ENCODE measurements at places on chromosomes 3 and 15. TPM values are rescaled to one million over a fixed set of nuclear protein-coding genes. Genes with fewer than 3 reads are reported as not detected.

DNA sequence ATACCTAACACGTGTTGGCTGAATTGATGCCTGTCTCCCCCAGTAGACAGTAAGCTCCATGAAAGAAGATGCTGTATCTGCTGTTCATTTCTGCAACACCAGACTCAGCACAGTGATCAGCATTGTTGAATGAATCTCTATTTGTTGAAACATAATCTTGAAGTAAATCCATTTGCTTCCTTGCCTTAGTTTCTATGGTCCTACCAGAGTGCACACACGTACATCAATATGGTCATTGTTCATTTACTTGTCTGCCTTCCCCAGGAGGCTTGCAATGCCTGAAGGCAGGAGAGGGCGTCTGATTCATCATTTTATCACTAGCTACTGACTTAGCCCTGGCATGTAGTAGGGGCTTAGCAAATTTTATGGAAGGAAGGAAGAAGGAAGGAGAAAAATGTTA, 19.2 kb downstream of the RBP2 start:
- no peaks in the 10 kb centered on the region for H3K4me1 ChIP-seq
- no peaks in the 10 kb centered on the region for H3K36me3 ChIP-seq

GRCh38 chr3:112579697-112580096, 17.9 kb downstream of the SLC35A5 start:
- no peaks in the 10 kb centered on the region for H3K4me1 ChIP-seq
- DNase-seq, result no peak
- H3K4me3 ChIP-seq, result no peak overlapping the region
- H3K36me3 ChIP-seq, result peaks cover 5% of the 10 kb centered on the region
- no peaks in the 10 kb centered on the region for H3K27me3 ChIP-seq

- no peak for DNase-seq
- H3K4me3 ChIP-seq, result no peak overlapping the region
- H3K36me3 ChIP-seq, result no peaks in the 10 kb centered on the region
- H3K4me1 ChIP-seq, result no peaks in the 10 kb centered on the region
- peaks cover 26% of the 10 kb centered on the region for H3K27me3 ChIP-seq
Observed at GRCh38 chr15:89822611-89822950, 7.9 kb upstream of the ANPEP start.

CGNL1 gene
- total RNA-seq, result 0.55 TPM

DNA sequence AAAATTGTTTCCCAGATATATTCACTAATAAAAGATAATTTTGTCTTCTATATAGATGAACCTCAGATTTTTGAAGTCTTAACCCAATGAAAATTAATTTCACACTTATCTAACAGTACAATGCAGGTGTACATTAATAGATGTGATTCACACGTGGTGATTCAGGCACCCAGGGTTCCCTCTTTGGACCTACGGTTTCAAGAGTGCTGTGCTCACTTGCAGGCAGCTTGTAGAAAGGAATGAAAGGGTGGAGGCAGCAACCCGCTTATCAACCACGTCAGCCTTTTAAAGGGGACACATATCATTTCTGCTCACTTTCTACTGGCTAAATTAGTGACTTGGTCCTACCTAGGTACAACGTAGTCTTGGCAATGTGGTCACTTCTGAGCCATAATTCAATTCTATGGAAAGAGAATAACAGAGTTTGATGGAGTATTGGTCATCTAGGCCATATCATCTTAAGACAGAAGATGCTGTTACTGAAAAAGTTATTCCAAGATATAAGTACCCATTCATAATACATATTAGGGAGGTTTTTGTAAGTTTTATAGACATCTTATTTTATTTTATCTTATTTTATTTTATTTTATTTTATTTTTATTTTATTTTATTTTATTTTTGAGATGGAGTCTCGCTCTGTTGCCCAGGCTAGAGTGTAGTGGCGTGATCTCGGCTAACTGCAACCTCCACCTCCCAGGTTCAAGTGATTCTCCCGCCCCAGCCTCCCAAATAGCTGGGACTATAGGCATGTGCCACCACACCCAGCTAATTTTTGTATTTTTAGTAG, 37.9 kb downstream of the ACP3 start:
- H3K27me3 ChIP-seq, result no peaks in the 10 kb centered on the region
- no peak for DNase-seq
- H3K36me3 ChIP-seq, result no peaks in the 10 kb centered on the region
- no peaks in the 10 kb centered on the region for H3K4me1 ChIP-seq
- no peak overlapping the region for H3K27ac ChIP-seq

DNA sequence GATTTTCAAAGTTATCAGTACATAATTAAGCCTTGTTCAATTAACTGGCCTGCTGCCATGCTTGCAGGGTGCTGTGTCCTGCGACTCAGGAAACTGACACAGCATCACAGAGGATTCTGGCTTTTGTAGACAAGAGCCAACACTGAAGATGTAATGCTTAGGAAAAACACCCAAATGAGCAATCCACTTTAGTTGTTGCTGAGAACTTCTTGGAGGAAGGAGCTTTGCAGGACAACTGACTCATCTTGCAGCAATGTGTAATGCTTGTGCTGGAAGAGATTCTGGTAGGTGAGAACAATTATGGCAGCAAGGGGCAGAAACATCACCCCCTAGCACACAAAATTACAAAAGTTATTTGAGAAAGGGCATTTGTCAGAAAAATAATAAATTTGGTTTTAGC, 67.6 kb downstream of the NLGN1 start:
- H3K36me3 ChIP-seq, result no peaks in the 10 kb centered on the region
- no peak overlapping the region for H3K4me3 ChIP-seq
- H3K27me3 ChIP-seq, result no peaks in the 10 kb centered on the region
- no peak for DNase-seq
- H3K4me1 ChIP-seq, result no peaks in the 10 kb centered on the region

- no peaks in the 10 kb centered on the region for H3K27me3 ChIP-seq
- DNase-seq, result no peak
- no peaks in the 10 kb centered on the region for H3K36me3 ChIP-seq
- no peak overlapping the region for H3K27ac ChIP-seq
- H3K4me1 ChIP-seq, result no peaks in the 10 kb centered on the region
Observed at GRCh38 chr15:74390647-74391288, 23.3 kb upstream of the CYP11A1 start.

- H3K27me3 ChIP-seq, result no peaks in the 10 kb centered on the region
- DNase-seq, result no peak
- no peak overlapping the region for H3K4me3 ChIP-seq
- H3K36me3 ChIP-seq, result no peaks in the 10 kb centered on the region
Observed at GRCh38 chr3:23252122-23252521, 49.0 kb downstream of the UBE2E2 start.

DNA sequence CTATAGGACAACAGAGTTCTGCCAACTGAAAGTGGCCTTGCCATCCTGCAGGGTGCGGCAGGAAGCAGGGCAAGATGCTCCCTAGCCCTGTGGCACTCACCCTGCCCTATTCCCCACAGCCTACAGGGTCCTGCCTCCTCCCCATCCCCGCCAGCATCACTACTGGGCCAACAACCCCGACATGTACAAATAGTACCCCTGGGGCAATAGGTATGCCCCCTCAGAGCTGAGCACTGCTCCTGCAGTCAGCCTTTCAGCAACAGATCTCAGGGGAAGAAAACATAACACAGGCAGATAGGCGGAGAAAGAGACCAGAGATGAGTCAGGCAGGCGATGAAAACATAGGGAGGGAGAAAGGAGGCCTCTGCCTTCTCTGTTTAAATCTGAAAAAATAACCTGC, 74.7 kb downstream of the XXYLT1 start:
- DNase-seq, result no peak
- H3K4me3 ChIP-seq, result no peak overlapping the region
- no peaks in the 10 kb centered on the region for H3K36me3 ChIP-seq
- no peak overlapping the region for H3K27ac ChIP-seq
- H3K4me1 ChIP-seq, result no peaks in the 10 kb centered on the region

DNA sequence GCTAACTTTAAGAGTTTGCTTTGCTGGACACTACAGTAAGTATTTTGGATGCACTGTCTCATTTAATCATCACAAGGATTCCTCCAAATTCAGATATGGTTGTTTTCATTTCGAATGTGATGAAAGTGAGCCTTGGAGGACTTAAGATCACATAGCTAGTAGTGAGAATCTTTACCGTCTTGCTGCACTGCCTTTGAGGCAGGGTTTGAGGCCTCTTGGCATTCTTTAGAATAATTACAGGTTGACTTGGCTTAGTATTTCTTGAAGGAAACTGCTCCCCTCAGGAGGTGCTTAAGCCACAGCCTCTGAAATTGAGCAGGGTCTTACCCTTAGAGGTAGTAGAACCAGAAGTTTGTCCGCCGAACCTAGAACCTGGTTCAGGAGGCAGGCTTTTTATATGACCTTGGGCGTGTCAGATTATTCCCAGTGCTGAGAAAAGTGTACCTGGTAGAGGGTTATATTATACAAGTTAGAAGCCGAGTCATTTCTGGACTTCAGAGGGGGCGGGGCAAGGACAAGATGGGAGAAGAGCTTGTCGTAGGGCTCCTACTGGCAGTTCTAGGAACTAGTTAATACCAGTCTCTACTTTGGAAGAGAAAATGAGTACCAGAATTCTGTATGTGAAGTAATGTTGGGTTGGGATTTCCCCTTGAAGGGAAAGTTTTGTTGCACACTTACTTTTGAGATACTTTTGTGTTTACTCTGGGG, 1.1 kb downstream of the TFG start:
- H3K27ac ChIP-seq, result peak overlapping the region; percentile 93
- DNase-seq, result no peak
- no peaks in the 10 kb centered on the region for H3K27me3 ChIP-seq
- peaks cover 23% of the 10 kb centered on the region for H3K4me1 ChIP-seq
- H3K36me3 ChIP-seq, result peaks cover 2% of the 10 kb centered on the region

DNA sequence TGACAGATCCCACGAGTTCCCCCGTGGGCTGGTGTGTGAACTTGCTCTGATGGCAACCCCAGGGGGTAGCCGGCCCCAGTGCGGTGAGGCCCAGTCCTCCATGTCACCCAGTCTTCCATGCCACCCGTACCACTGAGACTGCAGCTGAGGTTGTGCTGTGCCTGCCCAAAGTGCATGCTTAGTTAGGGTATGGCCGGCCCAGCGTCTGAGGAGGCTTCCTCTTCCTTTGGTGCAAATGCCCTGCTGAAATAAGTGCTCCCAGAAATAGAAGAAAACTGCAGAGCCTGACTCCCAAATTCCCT, 31.5 kb downstream of the MGLL start:
- H3K4me3 ChIP-seq, result no peak overlapping the region
- DNase-seq, result no peak
- H3K36me3 ChIP-seq, result no peaks in the 10 kb centered on the region
- peak overlapping the region; percentile 92 for H3K27ac ChIP-seq
- H3K4me1 ChIP-seq, result peaks cover 78% of the 10 kb centered on the region

- no peaks in the 10 kb centered on the region for H3K36me3 ChIP-seq
- DNase-seq, result peak; percentile 46
- no peaks in the 10 kb centered on the region for H3K27me3 ChIP-seq
- H3K4me3 ChIP-seq, result peak overlapping the region; percentile 20
- H3K4me1 ChIP-seq, result peaks cover 36% of the 10 kb centered on the region
Observed at GRCh38 chr3:197181741-197182140, 116.7 kb downstream of the DLG1 start.

DNA sequence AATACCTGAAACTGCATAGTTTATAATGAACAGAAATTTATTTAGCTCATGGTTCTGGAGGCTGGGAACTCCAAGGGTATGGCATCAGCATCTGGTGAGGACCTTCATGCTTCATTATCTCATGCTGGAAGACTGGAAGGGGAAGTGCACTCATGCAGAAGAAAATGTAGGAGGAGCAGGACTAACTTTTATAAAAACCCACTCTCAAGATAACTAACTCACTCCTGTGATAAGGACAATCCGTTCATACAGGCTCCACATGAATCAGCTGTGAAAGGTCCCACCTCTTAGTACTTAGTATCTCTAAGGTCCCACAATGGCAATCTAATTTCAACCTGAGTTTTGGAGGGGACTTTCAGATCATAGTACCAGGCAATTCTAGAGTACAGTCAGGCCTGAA, 33.6 kb upstream of the APH1B start:
- H3K27me3 ChIP-seq, result no peaks in the 10 kb centered on the region
- peaks cover 25% of the 10 kb centered on the region for H3K4me1 ChIP-seq
- no peak overlapping the region for H3K4me3 ChIP-seq

DNA sequence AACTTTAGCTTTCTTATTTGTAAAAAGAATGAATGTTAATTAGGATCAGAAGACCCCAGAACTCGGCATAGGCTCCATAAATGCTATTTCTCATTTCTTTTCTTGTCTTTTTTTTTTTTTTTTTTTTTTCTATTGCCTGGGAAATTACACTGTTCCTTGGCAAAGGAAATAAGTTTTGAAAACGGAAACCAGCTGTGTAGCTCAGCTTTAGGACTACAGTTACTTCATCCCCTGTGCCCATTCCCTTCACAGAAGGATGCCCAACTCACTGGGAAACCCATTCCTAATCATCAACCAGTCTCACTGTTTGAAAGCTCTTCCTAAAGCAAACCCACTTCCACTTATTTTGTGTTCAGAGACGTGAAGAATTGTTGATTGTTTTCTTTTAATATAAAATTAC, 254.0 kb upstream of the IL12A start:
- no peaks in the 10 kb centered on the region for H3K27me3 ChIP-seq
- H3K36me3 ChIP-seq, result no peaks in the 10 kb centered on the region
- DNase-seq, result no peak

TP63 gene
- total RNA-seq, result 9.6 TPM
